Ascending aorta (tissue), 2 donors: ENCODE measurements at places on chromosomes 6 and 20.

GRCh38 chr6:36039112-36039511 is 11.5 kb downstream of the MAPK14 start:
- no peak for DNase-seq

DNA sequence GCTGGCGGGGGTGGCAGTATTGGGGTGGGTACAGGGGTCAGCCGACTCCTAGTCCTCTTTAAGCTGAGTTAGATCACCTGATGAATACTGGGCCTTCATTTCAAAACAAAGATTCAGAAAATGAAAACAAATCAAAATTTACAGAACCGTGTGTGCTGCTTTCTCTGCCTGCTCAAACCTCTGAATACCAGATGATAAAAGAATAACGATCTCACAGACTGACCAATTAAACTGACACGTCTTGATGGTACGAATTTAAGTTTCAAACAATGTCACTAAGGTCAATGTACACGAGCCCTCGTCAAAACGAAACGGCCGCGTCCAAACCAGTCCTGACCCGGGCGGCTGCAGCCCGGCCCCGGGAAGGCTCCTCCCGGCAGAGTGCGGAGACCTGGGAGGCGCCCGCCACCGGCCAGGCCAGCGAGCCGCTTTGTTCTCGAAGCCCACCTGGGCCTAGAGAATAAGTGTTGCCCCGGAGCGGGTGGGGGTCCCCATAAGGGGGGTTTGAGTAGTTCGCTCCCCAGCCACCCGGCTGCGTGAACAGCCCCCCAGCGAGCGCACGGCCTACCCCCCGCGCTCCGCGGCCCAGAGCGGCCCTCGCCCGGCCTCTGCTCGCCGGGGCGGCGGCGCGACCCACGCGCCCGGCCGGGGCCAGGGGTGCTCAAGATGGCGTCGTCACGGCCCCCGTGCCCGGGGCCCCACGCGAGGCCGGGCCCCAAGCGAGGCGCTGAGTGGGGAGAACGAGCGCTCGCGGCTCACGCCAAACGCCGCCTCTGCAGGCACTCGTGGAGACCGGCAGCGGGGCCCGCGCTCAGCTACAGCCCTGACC is 728 bp downstream of the PSMA7 start:
- peak; percentile 67 for DNase-seq

DNA sequence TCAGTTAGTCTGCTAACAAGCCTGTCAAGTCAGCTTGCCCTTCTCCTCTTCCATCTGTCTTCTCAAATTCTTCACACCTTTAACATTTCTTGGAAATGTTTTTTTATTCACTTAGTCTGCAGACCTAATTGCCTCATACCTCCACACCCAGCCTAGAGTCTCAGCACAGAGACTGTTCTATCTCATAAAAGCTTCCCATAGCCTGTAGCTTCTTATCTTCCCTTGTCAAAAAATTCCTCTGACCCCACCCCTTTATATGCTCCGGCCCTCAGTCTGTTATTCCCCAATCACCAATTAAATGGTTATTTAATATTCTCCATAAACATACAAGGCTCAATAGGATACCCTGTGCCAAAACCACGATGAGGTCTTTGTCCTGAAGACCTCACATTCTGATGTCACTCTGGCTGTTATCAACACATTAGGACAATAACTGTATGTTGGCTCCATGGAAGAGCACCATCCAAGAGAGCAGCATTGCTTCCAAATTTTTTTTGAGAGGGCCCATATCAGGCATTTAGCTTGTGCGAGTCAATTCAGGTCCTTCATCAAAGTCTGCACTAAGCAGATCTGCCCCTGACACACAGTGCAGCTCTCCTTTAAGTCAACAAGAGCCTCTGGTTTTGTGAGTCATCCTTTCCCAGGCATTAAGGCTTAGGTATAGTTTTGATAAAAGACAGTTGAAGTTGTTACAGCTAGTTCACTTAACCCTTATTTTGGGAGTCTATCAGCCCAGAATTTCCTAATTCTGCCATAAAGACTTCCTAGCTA is 83.2 kb upstream of the TBX18 start:
- DNase-seq, result no peak

- DNase-seq, result peak; percentile 62
Measured at GRCh38 chr6:123415844-123416468, 220.8 kb downstream of the TRDN start.

DNA sequence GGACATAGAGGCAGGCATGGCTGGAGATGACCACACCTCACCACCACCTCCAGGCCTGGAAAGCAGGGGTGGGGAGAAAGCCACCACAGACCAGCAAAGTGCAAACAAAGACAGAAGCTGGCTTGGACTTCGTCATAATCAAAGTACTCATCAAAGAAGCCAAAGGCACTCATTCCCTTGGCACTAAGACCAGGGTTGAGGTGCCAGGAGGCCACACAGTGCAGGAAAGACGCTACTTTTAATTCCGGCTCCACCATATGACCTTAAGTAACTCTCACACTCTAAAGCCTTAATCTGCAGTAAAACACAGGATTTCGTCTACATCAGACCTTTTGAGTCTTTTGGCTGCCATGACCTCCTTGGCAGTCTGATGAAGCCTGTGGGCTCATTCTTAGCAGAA is 123.1 kb downstream of the HIVEP2 start:
- no peak for DNase-seq

DNA sequence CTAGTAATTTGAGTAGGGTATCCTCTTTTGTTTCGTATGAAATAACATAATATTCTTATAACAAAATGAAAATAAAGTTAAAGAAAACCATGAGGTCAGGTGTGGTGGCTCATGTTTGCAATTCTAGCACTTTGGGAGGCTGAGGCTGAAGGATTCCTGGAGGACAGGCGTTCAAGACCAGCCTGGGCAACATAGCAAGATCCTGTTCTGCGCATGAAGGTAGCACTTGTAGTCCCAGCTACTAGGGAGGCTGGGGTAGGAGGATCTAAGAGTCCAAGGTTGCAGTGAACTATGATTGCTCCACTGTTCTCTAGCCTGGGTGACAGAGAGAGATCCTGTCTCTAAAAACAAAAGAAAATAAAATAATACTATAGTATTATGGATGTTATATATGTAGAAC is 145.6 kb downstream of the PDSS2 start:
- DNase-seq, result no peak

DNA sequence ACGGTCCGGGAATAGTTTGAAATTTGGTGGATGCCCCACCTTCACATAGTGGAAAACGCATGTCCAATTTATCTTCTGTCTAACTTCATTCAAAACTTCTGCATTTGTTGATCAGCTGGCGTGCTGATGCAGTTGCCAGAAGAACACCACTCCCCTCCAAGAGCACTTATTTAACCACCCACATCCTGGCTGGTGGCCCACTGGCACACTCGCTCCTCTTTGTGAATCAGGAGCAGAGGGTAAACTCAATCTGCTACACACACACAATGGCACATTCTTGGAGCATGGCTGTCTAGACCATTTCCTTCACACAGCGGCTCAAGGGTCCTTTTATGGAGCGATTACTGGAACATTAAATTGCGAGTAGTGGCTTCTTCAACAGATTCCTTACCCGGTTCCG is 55.1 kb upstream of the CEP162 start:
- DNase-seq, result no peak
